ENCODE measurements at places on chromosomes 7 and 10.

- no peak for DNase-seq
Observed at GRCh38 chr7:29454899-29455451, 108.7 kb upstream of the PRR15 start.

DNA sequence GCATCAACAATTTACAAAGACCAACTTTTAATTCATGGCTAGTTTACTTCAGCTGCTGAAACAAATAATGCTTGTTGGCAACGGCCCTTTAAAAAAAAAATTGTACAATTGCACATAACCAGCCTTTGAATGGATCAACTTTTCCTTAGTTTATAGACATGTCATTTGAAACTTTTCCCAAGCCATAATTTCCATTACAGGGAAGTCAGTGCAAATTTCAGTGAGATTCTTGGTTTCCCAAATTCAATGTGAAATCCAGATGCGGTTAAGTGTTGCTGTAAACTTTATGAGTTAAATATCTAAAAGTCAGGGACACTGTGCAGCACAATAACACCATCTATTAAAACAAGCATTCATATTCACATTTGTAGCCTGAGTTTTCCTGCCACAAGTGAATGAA is 182.2 kb downstream of the JAZF1 start:
- no peak for DNase-seq

DNA sequence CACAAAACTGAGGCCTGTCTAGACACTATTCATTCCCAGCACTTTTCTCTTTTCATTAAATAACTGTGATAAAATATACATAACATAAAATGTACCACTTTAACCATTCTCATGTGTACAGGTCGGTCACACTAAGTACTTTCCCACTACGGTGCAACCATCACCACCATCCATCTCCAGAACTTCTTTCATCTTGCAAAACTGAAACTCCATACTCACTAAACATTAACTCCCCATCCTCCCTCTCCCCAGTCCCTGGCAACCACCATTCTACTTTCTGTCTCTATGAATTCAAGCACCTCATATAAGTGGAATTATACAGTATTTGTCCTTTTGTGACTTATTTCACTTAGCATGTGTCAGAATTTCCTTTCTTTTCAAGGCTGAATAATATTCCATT is 53.0 kb downstream of the ARHGAP12 start:
- DNase-seq = no peak

GRCh38 chr7:116582164-116582732 is 57.4 kb downstream of the CAV1 start:
- DNase-seq = no peak

DNA sequence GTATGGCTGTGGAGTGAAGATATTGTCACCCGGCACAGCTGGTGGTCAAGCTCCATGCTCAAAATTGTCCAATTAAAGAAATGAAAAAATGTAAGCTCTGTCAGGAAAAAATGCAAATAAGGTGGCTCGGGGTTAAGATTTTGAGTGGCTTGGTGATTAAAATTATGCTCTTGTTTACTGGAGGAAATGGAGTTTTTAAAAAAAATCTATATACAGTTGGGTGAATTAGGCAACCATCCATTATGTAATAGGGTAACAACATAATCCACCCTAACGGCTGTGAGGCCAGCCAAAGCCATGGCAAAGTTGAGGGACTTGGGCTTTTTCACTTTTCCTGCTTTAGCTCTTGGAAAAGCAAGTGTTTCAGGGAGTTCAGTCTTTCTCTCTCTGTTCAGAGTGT is 260.8 kb upstream of the HABP2 start:
- no peak for DNase-seq

Data from forelimb muscle (tissue), 1 donor.